ENCODE measurements at places on chromosomes 7 and 10. TPM values are rescaled to one million over a fixed set of nuclear protein-coding genes. Genes with fewer than 3 reads are reported as not detected.

DNA sequence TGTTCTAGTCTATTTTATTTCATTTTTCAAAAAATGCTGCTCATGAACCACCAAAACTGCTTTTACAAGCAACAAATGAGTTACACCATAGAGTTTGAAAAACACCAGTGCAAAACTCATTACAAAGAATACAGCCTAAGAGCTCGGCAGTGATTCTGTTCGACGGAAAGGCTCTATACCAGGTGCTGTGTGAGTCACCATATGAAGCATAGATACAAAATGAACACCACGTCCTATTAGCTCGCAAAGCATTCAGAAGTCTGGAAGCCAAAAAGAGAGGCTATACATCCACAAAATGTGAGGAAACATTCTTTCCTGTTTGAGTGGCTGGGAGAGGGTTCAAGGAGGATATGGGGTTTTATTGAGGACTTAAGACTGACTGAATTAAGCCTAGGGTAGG, 136.1 kb downstream of the ATE1 start:
- no peak overlapping the region for H3K4me3 ChIP-seq
- H3K27me3 ChIP-seq, result no peaks in the 10 kb centered on the region

DNA sequence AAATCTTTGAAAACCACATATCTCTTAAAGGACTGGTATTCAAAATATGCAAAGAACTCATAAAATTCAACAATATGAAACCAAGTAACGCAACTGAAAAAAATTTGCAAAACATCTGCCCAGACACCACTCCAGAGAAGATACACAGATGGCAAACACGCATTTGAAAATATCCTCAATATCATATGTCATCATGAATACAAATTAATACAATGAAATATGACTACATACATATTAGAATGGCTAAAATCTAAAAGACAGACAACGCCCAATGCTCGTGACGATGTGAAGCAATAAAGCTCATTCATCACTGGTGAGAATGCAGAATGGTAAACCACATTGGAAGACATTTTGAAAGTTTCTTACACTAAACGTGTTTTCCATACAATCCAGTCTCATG, 770.1 kb upstream of the CELF2 start:
- DNase-seq, result no peak
- H3K36me3 ChIP-seq, result no peaks in the 10 kb centered on the region
- no peaks in the 10 kb centered on the region for H3K27me3 ChIP-seq
- no peak overlapping the region for H3K27ac ChIP-seq
- H3K4me1 ChIP-seq, result no peaks in the 10 kb centered on the region
- H3K4me3 ChIP-seq, result no peak overlapping the region

SLC26A4 gene
- 1.0 TPM for total RNA-seq

FAM25C gene
- not detected for total RNA-seq

NPSR1 gene
- not detected for total RNA-seq

- peaks cover 11% of the 10 kb centered on the region for H3K27me3 ChIP-seq
- no peaks in the 10 kb centered on the region for H3K36me3 ChIP-seq
- peaks cover 7% of the 10 kb centered on the region for H3K4me1 ChIP-seq
- H3K27ac ChIP-seq, result no peak within 1 kb of the TSS
- no peak for DNase-seq
- H3K4me3 ChIP-seq, result peak within 1 kb of the TSS; percentile 47
These were observed at the start of gene SLC29A4 for GRCh38 chr7:5282543-5283316. Gene SLC29A4 (plus strand): TSS chr7:5282943. CDS start chr7:5287817, 4,874 bp downstream.

GRCh38 chr7:152956006-152956405, 196.5 kb downstream of the ACTR3B start:
- no peaks in the 10 kb centered on the region for H3K4me1 ChIP-seq
- no peak for DNase-seq
- H3K4me3 ChIP-seq, result no peak overlapping the region
- H3K36me3 ChIP-seq, result no peaks in the 10 kb centered on the region

HGF gene
- 17.2 TPM for total RNA-seq

GRCh38 chr10:112525200-112525599, 78.2 kb downstream of the VTI1A start:
- no peaks in the 10 kb centered on the region for H3K27me3 ChIP-seq
- no peak overlapping the region for H3K4me3 ChIP-seq
- H3K4me1 ChIP-seq, result no peaks in the 10 kb centered on the region
- no peak overlapping the region for H3K27ac ChIP-seq

Data from lower lobe of right lung (tissue), 2 donors.